ENCODE measurements at places on chromosomes 2 and 18.

GRCh38 chr2:217652761-217653639 lies 349.8 kb downstream of the TNS1 start:
- peaks cover 12% of the 10 kb centered on the region for H3K27me3 ChIP-seq
- no peaks in the 10 kb centered on the region for H3K36me3 ChIP-seq
- DNase-seq, result no peak

DNA sequence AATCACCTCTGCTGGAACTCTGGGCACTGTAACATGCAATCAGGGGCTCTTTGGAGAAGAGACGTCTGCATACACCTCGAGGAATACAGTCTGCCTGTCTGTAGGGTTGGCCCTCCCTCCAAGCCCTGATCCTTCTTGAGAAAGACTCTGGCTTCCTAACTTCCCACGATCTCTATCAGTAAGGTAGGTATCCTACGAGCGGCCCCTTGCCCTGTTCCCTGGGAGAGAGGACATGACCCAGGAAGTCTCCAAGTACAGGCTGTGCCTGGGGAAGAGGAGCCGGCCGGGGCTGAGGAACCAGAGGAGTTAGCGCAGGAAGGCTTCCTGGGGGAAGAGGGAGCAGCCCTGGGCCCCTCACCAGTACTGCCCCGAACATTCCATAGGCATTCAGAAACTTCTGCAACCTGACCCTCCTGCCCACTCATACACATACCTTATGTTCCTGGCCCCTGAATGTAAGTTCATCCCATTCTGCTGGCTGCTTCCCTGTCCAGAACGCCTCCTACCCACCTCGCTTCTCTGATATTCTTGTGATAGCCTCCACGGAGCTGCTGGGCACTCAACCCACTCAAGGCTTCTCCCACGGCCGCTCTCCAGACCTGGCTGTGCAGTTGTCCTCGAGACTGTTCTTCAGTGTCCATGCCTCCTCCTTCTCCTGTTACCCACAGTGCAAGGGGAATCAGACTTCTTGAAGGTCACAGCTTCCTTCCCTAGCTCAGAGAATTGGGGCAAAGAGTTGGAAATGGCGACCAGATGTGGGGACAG lies 116.1 kb downstream of the CYP26B1 start:
- H3K4me3 ChIP-seq, result no peak overlapping the region
- no peak for DNase-seq
- no peaks in the 10 kb centered on the region for H3K36me3 ChIP-seq
- no peaks in the 10 kb centered on the region for H3K27me3 ChIP-seq

DNA sequence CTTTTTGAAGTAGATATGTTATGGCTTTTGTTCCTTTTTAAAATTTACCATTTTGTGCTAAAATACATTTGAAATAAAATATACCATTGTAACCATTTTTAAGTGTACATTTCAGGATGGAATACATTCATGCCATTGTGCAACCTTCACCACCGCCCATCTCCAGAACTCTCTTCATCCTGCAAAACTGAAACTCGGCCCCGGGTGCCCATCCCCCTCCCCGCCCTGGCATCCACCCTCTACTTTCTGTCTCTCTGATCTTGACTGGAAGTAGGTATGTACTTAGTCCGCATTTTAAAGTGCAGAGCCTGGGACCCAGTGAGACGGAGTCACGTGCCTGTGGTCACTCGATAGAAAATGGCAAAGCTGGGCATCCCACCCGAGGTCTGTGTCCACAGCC lies 45.6 kb downstream of the DIPK1C start:
- peaks cover 29% of the 10 kb centered on the region for H3K27me3 ChIP-seq
- H3K36me3 ChIP-seq, result peaks cover 12% of the 10 kb centered on the region
- H3K27ac ChIP-seq, result no peak overlapping the region
- H3K4me1 ChIP-seq, result peaks cover 46% of the 10 kb centered on the region

GRCh38 chr18:11163665-11164064 lies 14.3 kb upstream of the PIEZO2 start:
- no peaks in the 10 kb centered on the region for H3K36me3 ChIP-seq
- H3K27me3 ChIP-seq, result no peaks in the 10 kb centered on the region

- H3K4me1 ChIP-seq, result peaks cover 83% of the 10 kb centered on the region
- DNase-seq, result no peak
- no peaks in the 10 kb centered on the region for H3K27me3 ChIP-seq
- no peak overlapping the region for H3K4me3 ChIP-seq
- H3K36me3 ChIP-seq, result peaks cover 34% of the 10 kb centered on the region
These were observed 28.2 kb downstream of the CDKL4 start for GRCh38 chr2:39215545-39215944.

All from activated naive CD4-positive, alpha-beta T cell treated with anti-CD3 and anti-CD28 coated beads, Interleukin-2, amount 10 ng/mL, durations not matched to agents 7 days and 5 days (primary cell).